ENCODE measurements at places on chromosomes 1 and 21. TPM values are rescaled to one million over a fixed set of nuclear protein-coding genes. Genes with fewer than 3 reads are reported as not detected.

The OR2L3 gene
- not detected for total RNA-seq

The OR2L2 gene
- 0.30 TPM for total RNA-seq

The FAM167B gene
- 1.7 TPM for total RNA-seq

The C1orf141 gene
- total RNA-seq = not detected

The THRAP3 gene
- total RNA-seq = 123 TPM

The URB2 gene
- total RNA-seq = 11.2 TPM

The CSF3R gene
- not detected for total RNA-seq

DNA sequence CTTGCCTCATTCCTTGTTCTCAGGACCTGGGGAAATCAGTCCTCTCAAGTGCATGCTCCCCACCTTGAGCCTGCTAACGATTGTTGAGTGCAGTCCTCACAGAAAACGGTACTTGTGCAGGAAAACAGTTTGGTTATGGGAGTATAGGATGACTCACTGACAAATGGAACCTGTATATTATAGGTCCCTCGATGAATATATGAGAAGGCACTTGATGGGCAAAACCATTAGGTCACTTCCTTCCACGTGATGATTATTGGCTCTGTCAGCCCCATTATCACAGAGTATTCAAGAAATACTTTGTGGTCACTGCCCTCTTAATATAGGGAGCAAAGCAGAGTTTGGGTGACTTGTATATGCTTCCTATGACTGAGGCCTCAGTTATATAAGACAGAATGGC, 6.2 kb downstream of the CCDC17 start:
- DNase-seq = no peak

DNA sequence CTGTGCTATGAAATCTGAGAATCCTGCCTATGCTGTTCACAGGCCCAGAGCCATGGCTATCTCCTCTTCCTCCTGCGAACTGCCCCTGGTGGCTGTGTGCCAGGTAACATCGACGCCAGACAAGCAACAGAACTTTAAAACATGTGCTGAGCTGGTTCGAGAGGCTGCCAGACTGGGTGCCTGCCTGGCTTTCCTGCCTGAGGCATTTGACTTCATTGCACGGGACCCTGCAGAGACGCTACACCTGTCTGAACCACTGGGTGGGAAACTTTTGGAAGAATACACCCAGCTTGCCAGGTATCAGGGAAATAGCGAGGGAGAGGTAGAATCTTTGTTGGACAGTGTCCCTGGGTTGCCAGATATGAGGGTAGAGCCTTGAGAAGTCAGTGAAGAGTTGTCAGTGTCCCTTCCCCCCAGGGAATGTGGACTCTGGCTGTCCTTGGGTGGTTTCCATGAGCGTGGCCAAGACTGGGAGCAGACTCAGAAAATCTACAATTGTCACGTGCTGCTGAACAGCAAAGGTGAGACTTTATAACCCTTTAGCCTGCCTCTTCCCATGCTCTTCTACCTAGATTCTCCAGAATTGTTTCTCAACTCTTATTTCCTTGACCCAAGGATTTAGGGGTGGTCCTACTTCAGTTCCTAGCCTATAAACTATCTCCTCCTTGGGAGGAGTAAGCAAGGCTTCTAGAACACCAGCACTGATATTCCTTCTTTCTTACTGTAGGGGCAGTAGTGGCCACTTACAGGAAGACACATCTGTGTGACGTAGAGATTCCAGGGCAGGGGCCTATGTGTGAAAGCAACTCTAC, 1.4 kb downstream of the NIT1 start:
- DNase-seq = peak; percentile 62

- no peak for DNase-seq
Observed at GRCh38 chr21:44347911-44348451, 5.4 kb upstream of the TRPM2 start.

- DNase-seq = no peak
Observed at GRCh38 chr1:90273241-90273774, 278.4 kb downstream of the ZNF326 start.

GRCh38 chr1:205260948-205261732, 33.4 kb downstream of the TMCC2 start:
- DNase-seq = no peak

DNA sequence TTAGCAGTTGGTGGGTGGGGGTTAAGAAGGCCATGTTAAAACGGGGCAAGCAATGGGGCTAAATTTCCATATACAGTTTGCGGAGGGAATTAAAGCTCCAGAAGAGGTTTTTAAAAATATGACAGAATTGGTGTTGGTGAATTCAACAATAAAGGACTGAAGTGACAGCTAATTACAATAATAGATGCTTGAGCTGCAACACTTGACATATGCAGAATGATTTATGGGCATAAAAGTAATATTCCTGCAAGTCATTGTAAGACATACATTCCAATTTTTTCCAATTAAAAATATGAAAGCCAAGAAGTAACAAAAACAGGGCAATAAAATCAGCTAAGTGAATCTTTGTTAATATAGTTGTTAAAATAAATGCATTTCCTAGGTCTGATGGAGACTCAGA, 202.2 kb upstream of the MAP1LC3C start:
- no peak for DNase-seq

- DNase-seq = no peak
Observed at GRCh38 chr1:53766831-53767405, 28.0 kb upstream of the GLIS1 start.

GRCh38 chr1:223670458-223671159, 5.1 kb upstream of the CAPN8 start:
- DNase-seq = no peak

DNA sequence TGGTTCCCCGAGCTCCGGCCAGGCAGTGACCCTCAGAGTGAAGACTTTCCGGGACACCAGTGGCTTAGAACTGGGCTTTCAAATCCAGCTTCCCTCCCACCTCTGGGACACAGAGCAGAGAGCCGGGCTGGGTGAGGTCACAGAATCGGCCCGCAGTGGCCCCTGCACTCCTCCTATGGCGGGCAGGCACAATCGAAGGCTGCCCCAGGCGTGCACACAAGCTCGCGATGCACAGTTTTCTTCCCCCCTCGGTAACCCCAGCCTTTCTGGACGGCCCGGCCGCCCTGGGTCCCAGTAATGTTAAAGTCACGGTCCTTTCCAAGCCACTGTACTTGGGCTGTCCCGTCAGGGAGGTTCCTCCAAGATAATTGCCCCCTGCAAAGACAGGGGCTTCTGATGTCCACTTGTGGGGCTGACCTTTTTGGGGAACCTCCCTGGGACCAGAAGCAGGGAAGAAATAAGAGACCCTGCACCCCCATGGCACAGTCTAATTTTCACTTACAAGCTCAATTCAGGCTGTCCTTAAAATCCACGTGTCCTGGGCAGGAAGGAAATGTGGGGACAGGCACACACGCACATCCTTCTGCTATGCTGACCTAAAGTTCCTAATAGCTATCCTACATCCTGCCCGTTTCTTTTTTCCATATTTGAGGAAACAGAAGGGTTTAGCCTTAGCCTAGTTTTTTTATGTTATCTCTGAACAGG, 13.7 kb downstream of the TFF3 start:
- DNase-seq = no peak

DNA sequence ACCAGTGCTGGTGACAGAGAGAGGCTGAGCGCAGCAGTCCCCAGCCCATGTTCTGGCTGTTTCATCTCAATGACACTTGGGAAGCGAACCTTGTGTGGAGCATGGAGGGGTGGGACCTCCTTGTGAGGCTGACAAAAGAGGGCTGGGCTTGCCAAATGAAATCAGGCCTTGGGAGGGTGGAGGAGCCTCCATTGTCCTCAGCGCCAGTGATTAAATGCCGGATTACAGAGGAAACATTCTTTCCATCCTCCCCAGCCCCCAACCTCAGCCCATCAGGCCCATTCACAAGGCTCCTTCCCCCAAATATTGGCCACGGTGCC, 63.3 kb upstream of the PAXBP1 start:
- DNase-seq = no peak

- no peak for DNase-seq
Observed at GRCh38 chr1:239886266-239886665, 205.4 kb upstream of the FMN2 start.

- DNase-seq = no peak
Observed at GRCh38 chr1:97743129-97743528, 177.7 kb downstream of the DPYD start.

GRCh38 chr21:36350282-36350910, 30.4 kb downstream of the MORC3 start:
- no peak for DNase-seq

GRCh38 chr1:25006770-25007169, 76.7 kb upstream of the RUNX3 start:
- DNase-seq = no peak

GRCh38 chr1:183652107-183652506, 1.0 kb downstream of the APOBEC4 start:
- no peak for DNase-seq

DNA sequence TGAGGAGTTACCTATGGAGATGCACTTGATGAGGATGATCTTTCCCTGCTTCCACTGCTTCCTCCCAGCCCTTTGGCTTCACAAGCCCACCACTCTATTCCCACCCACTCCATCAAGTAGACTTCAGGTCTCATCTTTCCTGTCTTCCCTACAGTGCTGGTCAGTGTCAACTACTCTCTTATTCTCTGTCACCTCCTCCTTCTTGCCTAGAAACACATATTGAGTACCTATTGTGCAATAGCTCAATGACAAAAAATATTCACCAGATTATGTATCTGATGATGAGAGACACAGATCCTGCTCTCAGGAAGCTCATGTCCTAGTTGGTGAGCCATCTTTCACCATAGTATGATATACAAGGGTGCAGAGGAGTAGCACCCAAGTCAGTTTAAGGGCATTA, 82.2 kb upstream of the NFASC start:
- no peak for DNase-seq

- DNase-seq = no peak
Observed at GRCh38 chr1:163047951-163048659, 21.1 kb upstream of the RGS4 start.

DNA sequence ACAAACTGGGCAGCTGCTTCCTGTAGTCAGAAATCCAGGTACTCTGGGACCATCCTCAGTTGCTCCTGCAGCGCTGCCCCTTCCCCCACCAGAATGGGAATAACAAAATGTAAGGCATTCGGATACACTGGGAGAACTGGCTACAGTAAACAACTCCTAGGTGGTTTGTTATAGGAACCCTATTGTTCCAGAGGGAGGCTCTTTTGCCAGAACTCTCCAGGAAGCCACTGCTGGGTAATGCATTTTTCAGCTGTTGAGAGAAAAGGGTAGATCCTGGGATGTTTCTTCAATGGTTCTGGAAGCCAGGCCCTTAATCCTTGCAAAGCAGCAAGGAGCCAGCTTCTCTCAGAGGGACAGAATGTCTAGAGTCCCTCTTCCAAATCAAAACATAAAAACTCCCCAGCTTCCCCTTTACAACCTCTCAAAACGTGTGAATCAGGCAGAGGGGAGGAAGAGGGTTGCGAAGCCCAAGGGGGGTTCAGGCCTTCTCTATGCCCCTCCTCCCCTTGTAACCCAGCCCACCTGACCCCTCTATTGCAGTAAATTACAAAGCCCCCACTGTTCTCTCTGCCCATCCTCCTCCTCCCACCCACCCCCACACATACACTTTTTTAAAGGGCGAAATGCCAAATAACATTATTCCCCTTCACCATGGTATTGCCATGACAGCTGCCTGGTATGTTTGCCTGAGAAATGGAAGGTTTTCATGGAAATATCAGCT, 29.1 kb downstream of the PLPP3 start:
- DNase-seq = no peak

GRCh38 chr1:31467005-31467674, 54.1 kb downstream of the SERINC2 start:
- DNase-seq = no peak

DNA sequence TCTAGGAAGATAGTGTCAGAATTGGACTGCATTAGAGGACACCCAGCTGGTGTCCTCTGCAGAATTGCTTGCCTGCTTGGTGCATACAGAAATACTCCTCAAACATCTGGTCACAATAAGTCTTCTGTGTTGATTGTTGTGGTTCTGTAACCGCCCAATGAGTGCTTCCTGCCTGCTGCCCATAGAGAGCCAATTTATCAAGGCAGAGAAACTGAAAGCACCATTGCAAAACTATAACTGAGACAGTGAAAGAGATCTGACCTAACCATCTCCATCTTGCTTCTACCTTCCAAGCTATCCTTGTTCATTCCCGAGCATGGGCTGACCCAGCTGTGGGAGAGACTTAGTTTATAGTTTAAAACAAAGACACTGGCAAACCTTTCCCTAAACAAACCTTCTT, 462.4 kb upstream of the RGS18 start:
- DNase-seq = no peak

- no peak for DNase-seq
Observed at GRCh38 chr1:109986054-109986444, 1.5 kb downstream of the AHCYL1 start.

- no peak for DNase-seq
Observed at GRCh38 chr1:150516050-150516591, 569 bp downstream of the FALEC start.

GRCh38 chr1:231838521-231838920, 211.9 kb downstream of the DISC1 start:
- no peak for DNase-seq

- no peak for DNase-seq
Observed at GRCh38 chr21:45091550-45092322, 17.4 kb downstream of the ADARB1 start.

DNA sequence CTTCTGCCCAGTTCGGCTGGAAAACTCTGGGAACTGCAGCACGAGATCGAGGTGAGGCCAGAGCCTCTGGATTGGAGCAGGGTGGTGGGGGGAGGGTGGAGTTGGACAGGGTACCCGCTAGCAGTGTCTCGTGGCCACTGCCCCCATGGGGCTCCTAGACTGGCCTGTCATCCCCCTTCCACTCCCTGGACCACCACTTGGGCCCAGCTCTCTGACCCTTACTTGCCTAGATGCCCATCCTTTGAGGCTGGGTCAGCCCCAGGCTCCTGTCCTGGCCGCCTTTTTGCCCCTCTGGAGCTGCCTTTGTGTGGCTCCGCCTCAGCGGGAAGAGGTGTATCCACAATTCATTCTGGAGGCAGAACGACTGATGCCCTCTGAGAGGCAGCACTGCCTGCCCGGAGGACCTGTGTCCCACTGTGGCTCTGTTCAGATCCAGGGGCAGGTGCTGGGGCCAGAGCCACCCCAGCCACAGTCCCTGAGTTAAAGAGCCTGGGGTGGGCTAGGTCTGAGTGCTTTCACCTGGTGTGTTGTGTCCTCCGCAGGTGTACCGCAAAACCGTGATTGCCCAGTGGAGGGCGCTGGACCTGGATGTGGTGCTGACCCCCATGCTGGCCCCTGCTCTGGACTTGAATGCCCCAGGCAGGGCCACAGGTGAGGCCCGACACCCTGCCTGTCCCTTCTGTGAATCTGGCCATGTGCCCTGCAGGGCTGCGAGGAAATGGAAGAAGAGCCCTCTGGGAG, 17.7 kb downstream of the FAAH start:
- DNase-seq = no peak

Data from naive thymus-derived CD8-positive, alpha-beta T cell (primary cell).